ENCODE measurements at places on chromosomes 1 and 21.

DNA sequence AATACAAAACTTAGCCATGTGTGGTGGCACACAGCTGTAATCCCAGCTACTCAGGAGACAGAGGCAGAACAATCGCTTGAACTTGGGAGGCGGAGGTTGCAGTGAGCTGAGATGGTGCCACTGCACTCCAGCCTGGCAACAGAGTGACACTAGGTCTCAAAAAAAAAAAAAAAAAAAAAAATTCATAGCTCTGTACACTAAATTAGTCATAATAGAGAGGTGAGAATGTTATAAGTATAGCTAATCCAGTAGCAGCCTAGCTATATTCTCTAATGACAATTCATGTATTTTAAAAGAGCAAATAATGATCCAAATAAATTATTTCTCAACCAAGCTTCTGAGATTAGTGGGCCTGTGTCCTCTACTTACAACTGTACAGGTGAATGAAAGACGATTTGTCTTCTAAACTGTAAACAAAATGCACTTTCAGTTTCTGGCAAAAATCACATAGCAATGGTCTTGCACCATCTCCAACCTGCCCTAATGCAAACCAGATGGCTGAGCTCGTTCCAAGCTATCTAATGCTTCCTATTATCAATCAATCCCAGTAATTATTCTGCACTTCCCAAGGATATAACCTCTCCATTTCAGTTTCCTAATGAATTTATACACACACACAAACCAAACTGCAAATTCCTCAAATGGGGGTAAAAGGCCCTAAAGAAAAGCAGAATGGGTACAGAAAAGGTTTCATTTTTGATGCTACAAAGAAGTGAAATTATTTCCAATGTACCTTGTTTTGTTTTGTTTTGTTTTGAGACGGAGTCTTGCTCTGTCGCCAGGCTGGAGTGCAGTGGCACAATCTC lies 56.5 kb downstream of the GATAD2B start:
- no peak for DNase-seq

- DNase-seq = no peak
These were observed 2.8 kb upstream of the USP1 start for GRCh38 chr1:62433861-62434617.

DNA sequence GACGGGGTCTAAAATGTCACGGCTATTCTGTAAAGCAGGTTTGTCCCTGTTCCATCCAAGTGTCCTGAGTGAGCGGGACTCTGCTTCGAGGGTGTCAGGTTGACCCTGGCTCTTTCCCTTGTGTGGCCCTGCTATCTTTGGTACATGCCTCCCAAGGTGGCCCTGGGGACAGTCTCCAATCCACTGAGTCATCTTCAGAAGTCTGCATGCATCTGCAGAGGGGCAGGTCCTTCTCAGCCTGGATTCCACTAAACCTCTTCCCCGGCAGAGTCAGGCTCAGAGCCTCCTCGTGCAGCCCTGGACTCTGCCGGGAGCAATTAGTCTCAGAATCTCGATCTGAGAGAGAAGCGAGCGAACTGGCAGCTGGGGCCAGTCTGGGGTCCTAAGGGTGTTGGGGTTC lies 50.1 kb upstream of the KCNJ15 start:
- no peak for DNase-seq

DNA sequence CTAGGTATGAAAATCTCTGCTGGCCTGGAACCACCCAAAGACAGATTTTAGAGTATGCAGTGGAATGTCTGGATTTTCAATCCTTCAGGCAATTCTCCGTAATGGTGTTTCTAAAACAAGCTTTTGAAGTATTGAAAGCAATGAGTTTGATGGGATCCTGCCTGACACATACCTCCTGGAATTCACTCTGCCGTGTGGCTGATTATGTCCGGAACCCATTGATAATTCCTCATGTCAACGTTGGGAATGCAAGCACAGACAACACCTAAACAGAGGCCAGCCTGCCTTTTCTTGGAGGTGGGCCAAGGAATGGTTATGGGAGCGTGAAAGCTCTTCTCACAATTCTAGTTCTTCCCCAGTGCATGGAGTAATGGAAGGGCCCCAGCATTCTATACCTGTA lies 168.9 kb upstream of the HMCN1 start:
- no peak for DNase-seq

DNA sequence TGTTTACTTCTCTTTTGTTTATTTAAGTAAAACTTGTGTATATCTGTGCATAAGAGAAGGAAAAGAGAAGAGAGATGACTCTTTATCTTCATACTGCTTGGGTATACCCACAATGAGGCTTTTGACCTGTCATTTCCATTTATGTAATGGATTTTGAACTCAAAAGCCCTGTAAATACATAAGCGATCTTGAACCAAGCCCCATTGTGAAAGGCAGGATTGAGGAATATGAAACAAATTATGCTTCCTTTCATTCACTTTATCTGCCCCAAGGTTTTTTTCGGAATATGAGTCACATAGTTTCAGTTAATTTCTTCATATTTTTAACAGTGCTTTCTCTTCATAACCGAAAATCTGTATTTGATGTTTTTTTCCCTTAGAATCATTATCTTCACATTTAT lies 21.4 kb downstream of the CNST start:
- no peak for DNase-seq

- no peak for DNase-seq
These were observed 17.2 kb upstream of the CXADR start for GRCh38 chr21:17495680-17496079.

DNA sequence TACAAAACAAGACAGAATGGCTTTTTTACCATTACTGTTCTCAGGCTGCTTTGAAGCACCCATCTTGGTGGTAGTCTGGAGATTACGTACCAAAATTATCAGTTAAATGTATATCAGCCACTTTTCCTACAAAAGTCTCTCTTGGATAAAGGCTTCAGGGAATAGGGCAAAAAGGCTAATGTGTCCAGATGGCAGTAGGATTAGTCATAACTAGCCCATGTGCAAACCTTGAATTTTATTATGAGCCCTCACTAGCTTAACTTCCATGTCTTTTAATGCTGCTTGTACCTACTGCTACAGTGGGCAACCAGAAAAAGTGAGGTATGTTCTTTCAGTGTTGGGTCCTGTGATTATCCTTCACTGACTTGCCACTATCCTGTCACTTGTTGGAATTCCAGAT lies 51.0 kb downstream of the PLPPR4 start:
- DNase-seq = no peak
